Neuronal stem cell (in vitro differentiated cells): ENCODE measurements at places on chromosomes 11 and 22.

DNA sequence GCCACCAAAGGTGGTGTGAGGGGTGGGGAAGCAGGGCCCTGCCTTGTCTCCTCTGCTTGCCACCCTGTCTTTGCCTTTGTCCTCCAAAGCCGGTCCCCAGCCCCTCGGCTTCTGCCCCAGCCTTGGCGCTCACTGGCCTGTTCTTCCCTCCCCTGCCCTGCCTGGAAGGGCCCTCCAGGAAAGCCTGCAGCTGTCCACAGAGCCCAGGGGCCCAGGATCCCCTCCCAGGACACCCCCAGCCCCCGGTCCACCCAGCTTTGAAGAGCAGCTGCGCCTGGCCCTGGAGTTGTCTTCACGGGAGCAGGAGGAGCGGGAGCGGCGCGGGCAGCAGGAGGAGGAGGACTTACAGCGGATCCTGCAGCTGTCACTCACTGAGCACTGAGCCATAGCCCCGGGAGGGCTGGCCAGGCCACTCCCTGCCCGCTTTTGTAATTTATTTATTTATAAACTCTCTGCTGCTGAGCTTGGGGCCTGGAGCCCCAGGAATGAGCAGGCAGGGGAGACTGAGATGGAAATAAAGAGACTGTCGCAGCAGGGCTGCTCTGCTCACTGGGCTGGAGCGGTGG lies 1.3 kb upstream of the SSH3 start:
- no peak for DNase-seq

DNA sequence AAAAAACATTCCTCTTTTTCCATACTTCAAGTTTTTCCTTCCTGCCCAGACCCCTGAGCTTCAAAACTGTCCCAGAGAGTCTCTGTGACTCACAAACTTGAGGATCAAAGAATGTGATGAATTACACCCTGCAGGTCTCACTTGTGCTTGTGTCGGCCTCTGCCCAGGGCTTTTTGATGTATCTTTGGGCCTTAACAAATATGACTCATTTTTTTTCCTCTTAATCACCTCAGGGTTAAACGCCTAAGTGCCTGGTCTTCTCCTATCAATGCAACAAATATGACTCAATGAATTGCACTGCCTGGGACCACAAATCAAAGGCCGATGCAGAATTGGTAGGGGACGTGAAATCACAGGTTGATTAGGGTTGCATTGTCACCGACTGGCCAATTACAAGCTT lies 267.7 kb downstream of the LARGE1 start:
- no peak for DNase-seq

DNA sequence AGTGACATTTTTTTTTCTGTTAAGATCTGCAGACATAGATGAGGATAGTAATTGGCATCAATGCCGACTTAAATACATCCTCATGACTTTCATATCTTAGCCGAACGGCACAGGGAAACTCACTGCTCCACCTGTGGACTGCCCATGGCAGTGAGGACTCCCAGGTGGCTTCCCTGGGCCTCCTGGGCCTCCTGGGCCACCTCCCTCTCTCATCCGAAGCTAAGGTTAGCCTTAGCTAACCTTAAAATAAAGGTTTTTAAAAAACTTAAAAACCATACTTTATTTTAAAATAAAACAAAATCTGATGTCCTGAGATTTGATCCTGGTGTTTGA lies 38.1 kb upstream of the TSKU start:
- no peak for DNase-seq

DNA sequence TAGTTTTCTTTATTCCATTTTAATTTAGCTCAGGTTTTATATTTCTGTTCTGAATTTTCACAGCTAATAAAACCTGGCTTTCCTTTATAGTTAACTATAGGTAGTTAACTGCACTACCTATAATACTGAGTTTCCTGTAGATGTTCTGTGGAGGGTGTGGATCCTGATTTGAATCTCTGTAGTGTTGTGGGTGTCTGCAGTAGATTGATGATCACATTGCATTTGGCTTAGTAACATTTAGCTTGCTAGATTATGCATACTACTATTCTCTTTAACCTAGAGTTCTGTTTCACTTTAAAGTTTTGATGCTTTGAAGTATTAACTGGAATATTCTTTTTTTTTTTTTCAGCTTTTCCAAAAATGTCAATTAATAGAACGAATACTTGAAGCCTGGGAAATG lies 110.1 kb downstream of the PPP6R3 start:
- DNase-seq: no peak

DNA sequence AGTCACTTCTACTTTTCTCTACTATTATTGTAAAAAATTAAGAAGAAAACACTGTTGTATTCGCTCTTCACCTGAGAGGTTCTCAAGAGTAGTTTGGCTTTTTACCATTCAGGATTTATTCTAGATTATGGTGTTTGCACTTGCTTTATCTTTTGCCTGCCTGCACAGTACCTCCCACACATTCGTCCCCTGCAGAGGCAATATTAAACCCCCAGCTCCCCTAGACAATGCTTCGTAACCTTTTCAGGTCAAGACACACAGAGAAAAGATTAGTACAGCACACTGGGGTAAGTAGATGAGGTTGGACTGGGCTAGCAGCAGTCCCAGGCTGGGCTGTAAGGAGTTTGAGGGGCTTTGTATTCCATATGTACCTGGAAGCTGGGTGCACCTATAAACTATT lies 62.4 kb downstream of the TNRC6B start:
- DNase-seq: peak; percentile 54

DNA sequence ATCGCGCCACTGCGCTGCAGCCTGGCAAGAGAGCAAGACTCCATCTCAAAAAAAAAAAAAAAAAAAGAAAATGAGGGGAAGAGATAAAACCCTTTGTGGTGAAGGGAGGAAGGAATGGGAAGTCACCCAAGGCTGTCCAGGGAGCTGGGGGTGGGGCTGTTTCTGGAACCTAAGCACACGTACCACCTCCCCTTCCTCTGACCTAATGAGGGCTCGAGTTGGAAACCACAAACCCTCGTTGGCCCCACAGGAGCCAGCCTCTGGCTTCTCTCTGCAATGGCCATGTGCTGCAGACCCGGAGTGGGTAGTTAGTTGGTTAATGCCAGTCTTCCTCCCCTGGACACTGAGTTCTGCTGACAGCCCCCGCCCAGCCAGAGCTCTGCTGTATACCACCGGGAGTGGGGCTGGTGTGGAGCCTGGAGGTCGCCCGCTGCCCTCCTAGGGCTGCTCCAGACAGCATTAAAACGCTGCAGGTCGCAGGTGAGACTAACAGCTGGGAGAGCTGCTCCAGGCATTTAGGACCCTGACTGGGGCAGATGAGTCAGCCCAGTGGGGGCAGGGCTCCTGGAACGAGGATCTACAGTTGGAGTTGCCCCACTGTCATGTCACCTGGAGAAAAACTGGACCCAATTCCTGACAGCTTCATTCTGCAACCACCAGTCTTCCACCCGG lies at the start of gene LGALS12:
TSS of gene LGALS12 (plus strand) at position 228 of the 672 bp plus-strand sequence. CDS start at position 603, 375 bp downstream.
- DNase-seq: no peak

- no peak for DNase-seq
Observed at GRCh38 chr11:68164437-68164836, 43.2 kb upstream of the CHKA start.

DNA sequence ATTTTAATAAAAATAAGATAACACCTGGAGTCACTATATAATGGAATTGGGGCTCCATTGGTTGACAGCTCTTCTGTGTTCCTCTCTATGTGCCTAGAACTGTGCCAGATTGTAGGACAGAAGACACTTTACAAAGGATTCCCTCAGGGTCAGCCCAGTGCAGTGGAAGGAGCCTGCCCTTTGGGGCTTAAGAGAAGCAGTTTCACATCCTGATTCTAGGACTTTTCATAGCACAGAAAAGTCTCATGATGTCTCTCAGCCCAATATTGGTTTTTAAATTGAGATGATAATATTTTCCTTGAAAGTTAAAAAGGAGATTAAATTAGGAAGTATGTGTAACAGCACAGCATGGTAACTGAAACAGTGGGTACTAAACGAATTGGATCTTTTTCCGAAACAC lies 7.1 kb downstream of the PLAAT4 start:
- no peak for DNase-seq
